Activated B cell treated with CpG ODN at 0.5 μM for 24 hours (primary cell): ENCODE measurements at places on chromosomes 16 and 17.
A peak's percentile ranks its signal among the peaks of the same experiment; 100 is the strongest.

- DNase-seq, result no peak
Measured at GRCh38 chr16:74830648-74831047, 56.0 kb upstream of the FA2H start.

DNA sequence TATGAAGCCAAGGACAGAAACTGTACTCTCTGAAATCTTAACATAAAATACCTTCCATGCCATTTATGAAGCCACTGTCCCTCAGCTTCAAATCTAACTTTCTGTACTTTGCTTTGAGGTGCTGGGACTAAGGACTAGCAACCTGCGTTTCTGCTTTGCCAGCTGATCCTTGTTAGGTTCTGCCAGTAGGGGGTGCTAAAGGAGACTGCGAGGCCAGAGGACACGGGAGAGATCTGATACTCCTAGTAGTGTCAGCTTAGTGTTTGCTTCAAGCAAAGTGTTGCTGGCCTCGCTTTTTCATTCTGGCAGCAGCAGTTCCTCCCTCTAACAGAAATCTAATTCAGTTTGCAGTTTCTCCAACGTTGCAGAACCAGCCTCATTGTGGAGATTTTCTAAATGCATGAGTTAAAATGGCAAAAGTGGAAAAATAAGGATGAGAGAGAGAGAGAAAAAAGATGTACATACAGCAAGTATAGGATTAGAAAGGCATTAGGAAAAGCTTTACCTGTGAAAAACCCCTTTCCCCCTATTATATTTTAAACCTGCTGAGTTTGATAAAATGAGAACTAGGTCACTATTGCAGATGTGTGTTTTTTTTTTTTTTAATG, 297.5 kb downstream of the CA10 start:
- DNase-seq, result no peak

- DNase-seq, result no peak
Measured at GRCh38 chr16:12458051-12458450, 345.6 kb downstream of the CPPED1 start.

DNA sequence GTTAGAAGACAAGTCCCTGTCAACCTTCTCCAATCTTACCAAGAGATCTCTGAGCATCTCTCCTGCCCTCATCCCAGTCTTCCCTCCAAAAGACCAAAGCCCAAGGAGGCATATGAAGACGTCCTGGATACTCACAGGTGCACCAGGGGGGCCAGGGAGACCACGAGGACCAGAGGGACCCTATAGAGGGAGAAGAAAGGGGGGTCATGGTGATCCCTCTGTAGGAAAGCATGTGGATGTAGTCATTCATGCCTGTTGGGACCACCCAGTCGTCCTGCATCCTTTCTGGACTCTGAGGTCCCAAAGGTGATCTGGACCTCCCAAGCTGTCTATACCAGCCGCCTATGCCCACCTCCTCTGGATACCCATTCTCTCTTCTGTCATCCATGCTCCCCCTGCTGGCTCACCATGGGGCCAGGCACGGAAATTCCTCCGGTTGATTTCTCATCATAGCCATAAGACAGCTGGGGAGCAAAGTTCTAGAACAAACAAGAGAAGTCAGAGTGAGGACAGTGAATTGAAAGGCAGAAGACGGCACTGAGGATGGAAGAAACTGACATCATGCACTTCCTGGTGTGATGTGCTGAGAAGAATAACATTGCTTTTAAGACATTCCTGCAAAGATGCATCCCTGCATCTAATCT, 3.3 kb downstream of the COL1A1 start:
- peak; percentile 53 for DNase-seq

DNA sequence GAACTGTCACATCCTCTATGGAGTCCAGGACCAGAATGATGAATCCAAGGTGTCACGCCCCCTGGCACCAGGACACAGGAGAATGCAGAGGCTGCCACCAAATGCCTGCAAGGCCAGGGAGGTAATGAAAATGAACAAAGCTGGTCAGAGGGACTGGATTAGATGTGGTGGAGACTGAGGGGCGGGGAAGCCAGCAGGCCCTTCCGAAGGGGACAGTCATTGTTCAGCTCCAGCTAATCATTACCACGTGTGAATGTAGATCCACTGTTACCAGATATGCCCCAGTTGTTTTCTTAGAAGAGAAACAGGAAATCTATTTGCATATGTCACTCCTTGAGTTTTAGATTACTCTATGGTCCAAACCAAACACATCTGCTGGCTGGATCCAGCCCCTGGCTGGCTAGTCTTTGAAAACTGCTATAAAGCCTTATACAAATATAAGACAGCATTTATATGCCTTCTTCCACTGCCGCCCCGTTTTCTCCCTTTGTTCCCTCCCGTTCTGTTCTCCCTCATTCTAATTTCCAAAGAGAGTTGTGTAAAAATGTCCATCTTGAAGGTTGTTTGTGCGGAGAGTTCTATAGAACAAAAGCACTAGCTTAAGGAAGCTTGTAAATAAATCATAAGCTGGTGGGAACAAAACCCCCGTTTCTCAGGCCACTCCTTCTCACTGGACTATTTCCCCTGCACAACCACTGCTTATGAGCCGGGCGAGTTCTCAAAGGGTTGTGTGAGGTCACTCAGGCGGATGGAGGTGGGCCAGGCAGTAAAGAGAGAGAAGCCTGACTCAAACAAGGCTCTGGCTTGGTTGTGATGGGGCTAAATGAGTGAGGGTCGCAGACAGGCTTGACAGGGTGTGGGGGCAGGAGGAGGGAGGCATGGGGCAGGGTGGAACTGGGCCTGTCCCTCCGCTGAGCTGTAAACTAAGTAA, 14.2 kb downstream of the CRYM start:
- no peak for DNase-seq

DNA sequence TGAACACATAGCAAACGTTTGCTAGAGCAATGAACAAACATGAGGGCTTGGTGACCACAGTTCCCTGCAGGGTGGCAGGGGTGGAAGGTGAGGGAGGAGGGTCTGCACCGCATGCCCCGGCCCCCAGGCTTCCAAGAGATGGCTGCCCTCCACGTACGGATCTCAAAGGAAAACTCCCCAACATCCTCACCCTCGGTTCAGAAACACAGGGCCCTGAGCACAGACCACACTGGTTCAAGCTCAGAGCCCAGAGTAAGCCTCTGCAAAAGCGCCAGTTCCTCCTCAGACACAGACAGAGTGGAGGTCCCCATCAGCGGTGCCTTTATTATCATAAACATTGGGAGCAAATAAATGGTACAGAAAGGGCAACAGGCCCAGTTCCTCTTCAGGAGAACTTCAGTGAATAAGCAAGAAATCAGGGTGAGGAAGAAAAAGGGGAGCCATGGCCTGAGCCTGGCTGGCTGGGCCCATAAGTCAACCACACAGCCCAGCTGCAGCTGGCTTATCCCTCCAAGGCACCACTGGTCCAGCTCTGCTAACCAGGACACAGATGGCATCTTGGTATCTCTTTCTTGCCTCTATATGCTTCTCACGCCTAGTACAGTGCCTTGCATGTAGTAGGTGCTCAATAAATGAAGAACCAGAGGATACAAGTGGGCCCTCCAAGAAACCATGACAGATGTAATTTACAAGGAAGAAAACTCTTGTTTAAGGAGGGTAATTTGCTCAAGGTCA, 11.0 kb downstream of the MPO start:
- no peak for DNase-seq

- DNase-seq, result peak; percentile 54
Measured at GRCh38 chr17:43020789-43021740, 1.1 kb downstream of the VAT1 start.

DNA sequence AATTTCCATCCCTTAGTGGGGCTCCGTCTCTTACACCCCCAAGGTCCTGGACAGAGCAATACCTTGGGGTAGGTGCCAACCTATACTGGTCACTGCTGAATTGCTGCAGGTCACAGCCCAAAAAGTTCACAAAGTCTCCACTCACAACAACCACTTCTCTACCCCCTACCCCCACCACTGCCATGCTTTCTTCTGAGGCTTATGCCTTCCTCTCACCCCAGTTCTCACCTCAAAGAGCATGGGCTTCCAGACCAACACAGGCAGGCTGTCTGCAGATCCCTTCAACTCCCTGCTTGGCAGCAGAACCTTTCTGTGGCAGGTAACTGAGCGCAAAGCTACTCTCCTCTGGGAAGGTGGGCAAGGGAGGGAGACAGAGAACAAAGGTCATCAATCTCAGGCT, 35.5 kb downstream of the C16orf78 start:
- no peak for DNase-seq

DNA sequence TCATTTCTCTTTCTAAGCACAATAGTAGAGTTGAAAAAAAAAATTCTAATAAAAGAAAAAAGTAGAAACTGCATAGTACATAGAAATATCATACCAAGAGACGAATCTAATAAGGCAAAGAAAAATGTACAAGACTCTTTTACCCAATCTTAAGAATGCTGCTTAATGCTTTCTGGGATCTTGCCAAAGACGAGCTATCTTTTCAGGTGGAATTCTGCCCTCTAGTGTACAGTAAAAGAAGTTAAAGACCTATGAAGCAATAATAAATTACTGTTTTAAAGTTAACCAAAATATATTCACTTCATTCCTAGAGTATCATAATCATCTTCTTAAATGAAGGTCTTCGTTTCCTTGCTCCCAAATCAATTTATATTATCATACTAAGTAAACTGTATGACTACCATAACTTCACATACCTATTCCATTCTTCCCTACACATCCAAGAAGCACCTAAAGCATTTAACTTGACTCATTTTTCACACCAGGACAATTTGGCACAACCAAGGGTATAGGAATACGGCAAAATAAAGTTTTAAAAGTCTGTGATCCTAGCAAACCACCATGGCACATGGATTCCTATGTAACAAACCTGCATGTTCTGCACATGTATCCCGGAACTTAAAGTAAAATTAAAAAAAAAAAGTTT, 47.7 kb downstream of the CFDP1 start:
- DNase-seq, result no peak

- no peak for DNase-seq
Measured at GRCh38 chr17:42199416-42200011, 5.2 kb upstream of the GHDC start.

GRCh38 chr16:1261131-1261892, 5.4 kb downstream of the TPSD1 start:
- no peak for DNase-seq

GRCh38 chr17:63446753-63447470, 806 bp upstream of the CYB561 start:
- peak; percentile 60 for DNase-seq

- DNase-seq, result no peak
Measured at GRCh38 chr17:60604686-60605334, 4.8 kb downstream of the PPM1D start.

- DNase-seq, result no peak
Measured at GRCh38 chr17:66712453-66712852, 122.5 kb upstream of the CACNG5 start.

GRCh38 chr16:71929048-71929447, 33.7 kb downstream of the IST1 start:
- no peak for DNase-seq

GRCh38 chr17:73470316-73470826, 158.6 kb upstream of the CDC42EP4 start:
- no peak for DNase-seq

- DNase-seq, result no peak
Measured at GRCh38 chr17:8173871-8174322, 2.3 kb downstream of the TMEM107 start.
